Psoas muscle (tissue), 8 donors: ENCODE measurements at places on chromosomes 3 and 15. TPM values are rescaled to one million over a fixed set of nuclear protein-coding genes. Genes with fewer than 3 reads are reported as not detected.

GRCh38 chr3:100978011-100978659 lies 15.1 kb downstream of the ABI3BP start:
- no peak for DNase-seq

DGKG gene
- 5.3 TPM for total RNA-seq

DNA sequence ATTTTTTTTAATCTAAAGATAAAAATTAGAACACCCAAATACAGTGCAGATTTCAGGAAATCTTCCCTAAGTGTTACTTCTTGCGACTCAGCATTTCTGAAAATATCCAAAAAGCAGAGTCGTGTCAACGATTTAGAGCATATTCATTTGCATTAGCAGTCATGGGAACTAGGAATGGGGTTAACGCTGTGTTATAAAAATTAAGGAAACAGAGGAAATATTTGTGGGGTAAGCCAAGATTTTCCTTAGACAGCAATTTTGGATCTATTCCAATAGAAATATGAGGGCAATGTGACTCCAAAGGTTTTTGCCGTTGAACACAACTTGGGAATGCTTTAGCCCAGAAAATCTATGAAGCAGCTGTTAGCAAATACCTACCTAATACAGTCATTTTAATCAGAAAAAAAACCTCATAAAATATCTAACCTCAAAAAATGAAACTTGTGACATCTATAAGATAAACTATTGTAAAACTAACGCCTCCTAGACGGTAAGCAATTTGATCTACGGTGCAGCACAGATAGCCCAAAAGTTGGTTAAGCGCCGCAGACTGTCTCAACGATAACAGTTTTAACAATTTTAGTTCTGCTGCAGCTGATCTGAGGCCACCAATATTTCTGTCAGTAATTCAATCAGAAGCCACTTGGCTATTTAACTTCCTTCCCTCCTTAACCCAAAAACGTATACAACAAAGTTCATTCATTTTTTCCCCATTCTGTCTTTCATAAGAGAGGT lies 5.8 kb upstream of the ATP11B start:
- DNase-seq, result no peak

- DNase-seq, result no peak
These were observed 73.1 kb upstream of the SLCO3A1 start for GRCh38 chr15:91780387-91780786.

CPB1 gene
- 2.3 TPM for total RNA-seq

CACNA2D2 gene
- total RNA-seq, result 0.94 TPM

PLAAT1 gene
- 25.7 TPM for total RNA-seq

CHD2 gene
- total RNA-seq, result 51.0 TPM

CDC25A gene
- total RNA-seq, result 0.58 TPM

DNA sequence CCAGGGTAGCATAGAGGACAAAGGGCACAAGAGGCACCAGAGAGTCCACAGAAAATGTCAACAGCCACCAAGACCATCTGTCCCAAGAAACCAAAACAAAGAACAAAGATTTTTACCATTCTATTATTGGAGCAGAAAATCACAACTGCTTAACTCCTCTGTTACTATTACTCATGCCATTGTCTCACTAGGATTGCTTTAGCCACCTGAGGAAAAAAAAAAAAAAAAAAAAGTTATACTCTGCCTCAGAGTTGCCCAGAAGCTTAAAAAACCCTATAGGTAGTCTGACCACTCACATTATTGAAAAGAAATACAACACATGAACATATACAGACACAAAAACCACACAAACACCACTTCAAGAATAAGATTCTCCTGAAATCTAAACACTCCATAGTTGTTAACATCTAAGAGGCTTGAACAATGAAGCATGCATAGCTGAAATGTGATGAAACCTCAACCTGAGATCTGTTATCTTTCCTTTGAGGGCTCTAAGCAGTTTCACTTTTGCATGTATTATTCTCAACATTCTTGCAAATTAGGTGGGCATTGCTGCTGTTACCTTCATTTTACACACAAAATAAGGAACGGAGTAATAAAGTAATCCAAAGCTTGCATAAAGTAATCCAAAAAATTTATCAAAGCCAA lies 85.4 kb downstream of the IGSF11 start:
- no peak for DNase-seq

DNA sequence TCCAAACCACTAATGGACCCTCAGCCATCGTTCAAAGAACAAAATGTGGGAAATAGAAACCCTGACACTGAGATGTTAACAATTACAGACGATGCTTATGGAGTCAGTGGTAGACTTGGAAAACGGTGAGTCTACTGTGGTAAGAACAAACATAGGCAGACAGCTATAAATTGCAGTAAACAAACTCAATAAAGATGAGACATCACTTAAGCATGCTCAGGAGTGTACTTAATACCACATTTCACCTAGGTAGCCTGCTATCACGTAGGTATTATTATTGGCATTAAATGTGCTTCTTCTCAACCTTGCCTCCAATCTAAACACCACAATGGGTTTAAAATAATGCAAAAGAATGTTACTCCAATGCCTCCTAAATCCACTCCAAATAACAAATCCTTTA lies 2.5 kb downstream of the OSBPL10 start:
- DNase-seq, result no peak

- no peak for DNase-seq
These were observed 111.6 kb downstream of the KBTBD8 start for GRCh38 chr3:67109651-67110204.

DNA sequence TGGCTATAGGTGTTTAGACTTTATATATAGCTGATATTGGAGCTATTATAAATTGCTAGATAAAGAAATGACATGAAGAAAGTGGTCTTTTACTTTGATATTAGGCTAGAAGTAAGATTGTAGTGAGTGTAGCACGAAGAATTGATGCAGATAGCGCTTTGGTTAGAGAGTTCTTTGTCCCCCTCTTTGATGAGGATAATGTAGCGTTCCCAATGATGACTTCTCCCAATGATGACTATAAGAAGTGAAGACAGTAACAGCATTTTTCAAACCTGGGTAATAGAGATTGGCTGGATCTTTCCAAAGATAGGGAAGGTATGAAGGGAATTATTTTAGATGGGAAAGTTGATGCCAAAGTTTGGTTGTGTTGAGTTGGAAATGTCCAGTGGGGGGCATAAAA lies 4.3 kb downstream of the MINDY2 start:
- DNase-seq, result no peak

DNA sequence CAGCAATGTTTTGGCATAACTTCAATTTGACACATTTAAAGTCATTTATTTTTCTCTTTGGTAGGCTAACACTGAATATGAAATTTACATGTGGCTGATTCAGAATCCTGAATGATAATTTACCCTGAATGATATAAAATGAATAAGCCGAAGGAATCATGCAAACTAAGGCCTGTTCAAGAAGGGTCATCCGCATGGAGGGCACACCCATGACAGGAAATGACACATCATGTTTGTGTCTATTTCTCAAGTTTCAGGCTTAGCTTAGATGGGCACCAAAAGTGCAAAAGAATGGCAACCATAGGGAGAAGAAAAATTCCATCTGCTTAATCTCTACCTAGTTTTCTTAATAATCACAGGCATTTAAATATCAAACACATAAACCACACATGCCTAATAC lies 141.5 kb downstream of the DUT start:
- DNase-seq, result no peak

GRCh38 chr15:57461541-57461940 lies 85.2 kb downstream of the CGNL1 start:
- no peak for DNase-seq

RAB5A gene
- total RNA-seq, result 38.5 TPM

BRPF1 gene
- 11.4 TPM for total RNA-seq

GRCh38 chr3:194671900-194672808 lies at the start of gene LSG1:
TSS of gene LSG1 (minus strand) at chr3:194672191. CDS start at chr3:194672162, 29 bp downstream.
- peak; percentile 92 for DNase-seq

DNA sequence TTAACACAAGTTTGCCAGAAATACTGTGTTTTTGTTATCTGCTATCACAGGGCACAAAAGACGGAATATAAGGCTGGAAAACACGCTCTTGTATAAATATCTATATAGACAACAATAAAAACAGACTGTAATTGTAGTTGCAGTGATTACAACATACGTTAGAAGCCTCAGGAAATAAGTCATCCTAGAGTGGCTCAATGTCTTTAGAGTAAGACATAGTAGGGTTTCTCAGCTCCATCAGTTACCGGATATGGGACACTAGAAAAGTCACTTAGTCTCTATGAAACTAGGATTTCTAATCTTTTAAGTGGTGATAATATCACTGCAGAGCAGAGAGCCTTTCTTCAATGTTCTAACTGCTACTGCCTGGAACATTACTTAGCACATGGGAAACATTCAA lies 208.8 kb downstream of the STAG1 start:
- DNase-seq, result no peak

KLHL40 gene
- 241 TPM for total RNA-seq

DNA sequence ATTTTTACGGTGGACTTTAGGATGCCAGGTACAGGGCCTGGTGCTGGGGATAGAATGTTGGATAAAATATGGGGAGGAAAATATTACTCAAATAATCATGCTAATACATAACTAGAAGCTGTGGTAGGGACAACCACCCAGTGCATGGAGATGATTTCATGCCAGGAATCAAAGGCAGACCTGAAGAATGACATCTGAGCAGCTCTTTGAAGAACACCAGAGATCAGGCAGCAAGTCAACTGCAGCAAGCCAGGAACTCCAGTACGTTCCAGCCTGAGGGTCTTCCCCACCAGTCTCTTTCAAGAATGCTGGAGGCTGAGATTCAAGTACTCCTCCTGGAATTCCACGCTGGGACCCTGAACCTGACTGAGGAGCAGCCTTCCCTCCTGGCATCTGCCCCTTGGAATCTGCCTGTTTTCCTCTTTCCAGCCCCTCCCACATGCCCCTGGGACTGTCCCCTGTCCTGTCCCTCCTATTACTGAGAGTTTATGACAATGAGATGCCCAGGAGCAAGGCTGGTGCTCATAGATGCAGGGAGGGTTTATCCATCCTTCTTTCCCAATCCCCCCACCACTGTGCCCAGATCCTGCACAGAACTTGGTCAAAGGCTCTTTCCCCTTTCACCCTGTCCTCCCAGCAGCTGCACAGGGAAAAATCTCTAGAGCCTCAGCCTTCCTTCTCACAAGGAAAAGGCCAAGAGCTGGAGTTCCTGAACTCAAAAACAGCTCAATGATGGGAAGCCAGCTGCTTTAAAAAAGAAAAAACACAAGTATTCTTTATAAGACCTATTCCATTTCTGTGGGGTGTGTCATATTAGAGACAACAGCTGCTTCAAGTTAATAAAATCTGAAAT lies 68.0 kb downstream of the PDZRN3 start:
- peak; percentile 58 for DNase-seq

GRCh38 chr3:169158379-169158778 lies 505.1 kb downstream of the MECOM start:
- DNase-seq, result no peak

DNA sequence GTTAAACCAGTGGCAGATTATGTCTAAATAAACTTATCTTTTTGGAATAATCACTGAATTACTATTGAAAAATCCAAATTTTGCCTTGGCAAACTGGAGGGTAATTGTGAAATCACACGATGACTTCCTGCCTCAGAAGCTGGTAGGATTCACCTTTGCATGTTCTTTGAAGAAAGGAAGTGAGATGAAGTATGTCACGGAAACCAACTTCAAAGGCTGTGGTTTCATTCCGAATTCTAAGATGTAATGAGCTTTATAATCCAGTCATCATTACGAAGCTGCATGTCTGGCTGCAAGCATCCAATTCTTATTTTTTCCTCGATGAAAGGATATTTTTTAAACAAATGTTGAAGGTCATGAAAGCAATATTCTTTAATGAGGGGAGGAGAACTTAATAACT lies 15.0 kb upstream of the ZBED2 start:
- no peak for DNase-seq

APOD gene
- total RNA-seq, result 436 TPM

DNA sequence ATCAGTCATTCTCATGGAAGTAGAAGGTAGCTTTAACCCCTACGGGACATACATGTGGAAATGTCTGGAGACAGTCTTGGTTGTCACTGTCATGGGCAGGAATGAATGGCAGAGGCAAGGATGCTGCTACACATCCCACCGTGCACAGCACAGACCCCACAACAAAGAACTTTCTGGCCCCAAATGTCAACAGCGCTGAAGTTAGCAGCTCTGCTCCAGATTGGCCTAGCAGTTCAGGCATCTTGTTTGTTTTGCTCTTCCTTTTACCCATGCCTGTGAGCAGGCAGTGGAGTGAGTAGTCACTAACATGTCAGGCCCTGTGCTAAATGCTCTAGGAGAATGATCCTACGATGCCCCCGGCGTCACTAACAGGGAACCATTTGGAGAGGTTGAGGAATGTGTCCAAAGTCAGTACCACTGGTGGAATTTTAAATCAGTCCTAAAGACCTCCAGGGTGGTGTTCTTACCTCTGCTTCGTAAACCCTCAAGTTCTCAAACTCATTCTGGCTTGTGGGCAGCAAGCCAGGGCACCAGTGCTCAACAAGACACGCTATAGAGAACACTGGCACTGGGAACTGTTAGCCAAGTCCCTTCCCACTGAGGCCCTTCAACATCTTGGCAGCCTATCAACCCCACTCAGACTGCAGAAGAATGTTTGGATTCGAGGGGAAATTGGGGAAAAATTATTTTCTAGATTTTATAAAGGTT lies 142.2 kb downstream of the FOXP1 start:
- no peak for DNase-seq

ARNT2 gene
- 2.7 TPM for total RNA-seq

DNA sequence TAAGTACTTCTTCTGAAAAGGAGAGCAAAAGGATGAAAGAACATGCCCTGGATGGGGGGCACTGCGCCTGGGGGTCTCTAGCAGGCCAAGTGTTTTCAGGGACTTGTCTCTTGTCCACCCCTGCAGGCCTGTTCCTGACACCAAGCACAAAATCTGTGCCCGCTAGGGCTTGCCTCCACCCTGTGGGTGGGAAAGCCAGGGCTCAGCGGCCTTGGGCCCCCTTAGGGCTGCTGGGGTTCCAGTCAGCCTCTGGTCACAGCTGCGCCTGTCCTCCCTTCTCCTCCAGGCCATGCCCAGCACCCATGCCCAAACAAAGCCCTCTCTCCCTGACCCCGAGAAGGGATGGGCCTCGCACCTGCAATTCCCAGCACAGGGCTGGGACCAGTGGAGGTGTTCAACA lies 71.1 kb upstream of the TRPM1 start:
- no peak for DNase-seq

DNA sequence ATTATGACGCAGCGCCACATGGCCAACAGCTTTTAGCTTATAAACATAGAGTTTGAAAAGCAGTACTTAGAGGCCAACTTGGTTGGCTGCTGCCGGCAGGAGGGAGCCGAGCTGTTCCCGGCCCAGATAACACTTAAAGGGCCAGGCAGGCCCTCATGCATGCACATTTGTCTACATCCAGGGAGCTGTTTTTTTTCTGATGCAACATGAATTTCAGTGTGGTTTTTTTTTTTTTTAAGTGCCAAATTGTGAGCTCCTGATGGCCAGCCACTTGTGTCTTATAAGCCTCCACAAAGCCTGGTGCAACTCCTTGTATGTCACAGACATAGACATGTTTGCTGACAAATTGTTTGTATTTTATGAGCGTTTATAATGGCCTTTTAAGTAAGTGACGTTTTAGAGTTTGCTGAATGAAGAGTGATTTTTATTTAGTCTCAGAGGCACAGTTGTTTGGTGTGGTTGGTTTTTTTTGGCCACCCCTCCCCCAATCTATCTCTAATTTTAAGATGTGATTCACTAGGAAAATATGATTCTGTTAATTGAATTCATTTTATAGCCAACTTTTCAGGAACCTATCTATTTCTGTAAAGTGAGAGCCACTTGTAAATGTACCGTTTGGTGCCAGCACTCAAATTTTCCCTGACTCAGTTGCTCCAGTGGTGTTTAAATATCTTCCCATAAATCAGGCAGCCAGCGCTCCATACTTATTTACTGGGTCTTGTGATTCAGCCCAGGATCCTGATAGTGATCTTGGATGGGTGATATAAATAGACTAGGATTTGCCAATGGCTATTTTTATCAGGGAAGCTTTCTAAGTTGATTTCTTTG lies 134.3 kb downstream of the VGLL4 start:
- peak; percentile 52 for DNase-seq

ALDH1A2 gene
- 2.7 TPM for total RNA-seq
